KG1 (cell line): ENCODE measurements at places on chromosomes 2 and 18.

GRCh38 chr2:105895990-105896764, 151.5 kb downstream of the NCK2 start:
- DNase-seq: no peak

- DNase-seq: no peak
These were observed 11.1 kb upstream of the RBFA start for GRCh38 chr18:80023173-80023572.

GRCh38 chr2:240207661-240208060, 67.2 kb upstream of the OTOS start:
- DNase-seq: no peak

GRCh38 chr2:20291846-20292408, 58.7 kb downstream of the PUM2 start:
- no peak for DNase-seq

DNA sequence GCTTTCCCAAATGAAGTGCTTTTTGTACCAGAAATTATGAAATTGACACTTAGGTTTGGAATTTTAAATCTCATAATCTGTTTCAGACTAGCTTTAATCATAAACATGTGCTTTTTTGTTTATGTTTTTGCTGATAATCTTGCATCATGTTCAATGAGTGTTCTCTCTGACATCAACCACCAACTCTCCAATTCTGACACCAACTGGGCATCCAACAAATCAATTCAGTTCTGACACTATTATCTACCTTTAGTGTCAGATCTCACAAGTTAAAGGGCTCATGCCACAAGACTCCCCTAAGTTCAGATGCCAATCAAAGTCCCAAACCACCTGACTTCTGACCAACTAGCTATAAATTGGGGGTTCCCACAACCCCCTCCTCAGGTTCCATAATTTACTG, 19.6 kb downstream of the PELI1 start:
- DNase-seq: no peak

- DNase-seq: no peak
These were observed 115.8 kb upstream of the CWC22 start for GRCh38 chr2:180122874-180123273.

GRCh38 chr18:79577451-79578395, 101.9 kb upstream of the CTDP1 start:
- DNase-seq: no peak

DNA sequence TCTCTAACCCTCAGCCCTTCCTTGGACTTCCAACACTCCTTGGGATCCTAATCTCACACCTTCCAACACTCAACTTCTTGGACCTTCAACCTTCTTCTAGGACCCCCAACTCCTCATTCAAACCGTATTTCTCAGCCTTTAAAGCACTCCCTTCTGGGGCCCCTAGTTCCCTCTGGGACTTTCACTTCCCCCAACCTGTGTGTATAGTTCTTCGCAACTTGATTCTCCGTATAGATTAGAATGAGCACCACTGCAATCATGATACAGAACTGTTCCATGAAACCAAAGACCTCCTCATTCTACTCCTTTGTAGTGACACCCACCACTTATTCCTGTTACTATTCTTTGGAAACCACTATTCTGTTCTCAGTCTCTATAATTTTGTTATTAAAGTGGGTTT, 62.0 kb upstream of the NFU1 start:
- DNase-seq: no peak

GRCh38 chr2:236919209-236919608, 166.5 kb upstream of the COPS8 start:
- no peak for DNase-seq

GRCh38 chr18:3593904-3594759, 144.2 kb downstream of the TGIF1 start:
- DNase-seq: peak; percentile 89

DNA sequence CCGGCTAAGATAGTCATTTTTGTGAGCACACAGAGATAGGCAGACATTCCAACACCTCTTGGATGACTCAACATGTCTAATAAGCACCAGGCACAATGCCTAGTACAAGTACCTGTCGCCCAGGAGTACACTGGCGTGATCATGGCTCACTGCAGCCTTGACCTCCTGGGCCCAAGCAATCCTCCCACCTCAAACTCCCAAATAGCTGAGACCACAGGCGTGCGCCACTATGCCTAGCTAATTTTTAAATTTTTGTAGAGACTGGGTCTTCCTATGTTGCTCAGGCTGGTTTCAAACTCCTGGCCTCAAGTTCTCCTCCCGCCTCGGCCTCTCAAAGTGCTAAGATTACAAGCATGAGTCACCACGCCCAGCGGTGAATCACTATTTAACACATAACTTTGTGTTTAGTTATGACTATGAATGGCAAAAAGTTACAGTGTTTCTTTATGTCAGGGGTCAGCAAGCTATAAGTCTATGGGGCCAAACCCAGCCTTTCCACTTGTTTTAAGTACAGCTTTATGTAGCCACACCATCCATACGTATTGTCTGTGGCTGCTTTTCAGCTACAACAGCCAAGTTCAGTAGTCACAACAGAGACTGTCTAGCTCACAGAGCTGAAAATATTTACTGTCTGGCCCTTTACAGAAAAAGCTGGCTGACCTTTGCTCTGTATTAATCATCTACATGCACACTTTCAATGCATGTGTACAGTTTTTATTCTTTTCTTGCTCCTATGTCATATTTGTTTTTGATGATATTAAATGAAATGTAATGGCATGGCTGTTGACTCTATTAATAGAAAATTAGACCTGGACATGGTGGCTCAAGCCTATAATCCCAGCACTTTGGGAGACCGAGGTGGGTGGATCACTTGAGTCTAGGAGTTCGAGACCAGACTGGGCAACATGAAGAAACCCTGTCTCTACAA, 18.7 kb downstream of the ORC2 start:
- no peak for DNase-seq

GRCh38 chr2:3117650-3118216, 259.9 kb downstream of the EIPR1 start:
- DNase-seq: no peak

- DNase-seq: no peak
These were observed 72.3 kb downstream of the CMPK2 start for GRCh38 chr2:6793371-6793770.

- DNase-seq: no peak
These were observed 152.2 kb downstream of the ESCO1 start for GRCh38 chr18:21448299-21448698.

DNA sequence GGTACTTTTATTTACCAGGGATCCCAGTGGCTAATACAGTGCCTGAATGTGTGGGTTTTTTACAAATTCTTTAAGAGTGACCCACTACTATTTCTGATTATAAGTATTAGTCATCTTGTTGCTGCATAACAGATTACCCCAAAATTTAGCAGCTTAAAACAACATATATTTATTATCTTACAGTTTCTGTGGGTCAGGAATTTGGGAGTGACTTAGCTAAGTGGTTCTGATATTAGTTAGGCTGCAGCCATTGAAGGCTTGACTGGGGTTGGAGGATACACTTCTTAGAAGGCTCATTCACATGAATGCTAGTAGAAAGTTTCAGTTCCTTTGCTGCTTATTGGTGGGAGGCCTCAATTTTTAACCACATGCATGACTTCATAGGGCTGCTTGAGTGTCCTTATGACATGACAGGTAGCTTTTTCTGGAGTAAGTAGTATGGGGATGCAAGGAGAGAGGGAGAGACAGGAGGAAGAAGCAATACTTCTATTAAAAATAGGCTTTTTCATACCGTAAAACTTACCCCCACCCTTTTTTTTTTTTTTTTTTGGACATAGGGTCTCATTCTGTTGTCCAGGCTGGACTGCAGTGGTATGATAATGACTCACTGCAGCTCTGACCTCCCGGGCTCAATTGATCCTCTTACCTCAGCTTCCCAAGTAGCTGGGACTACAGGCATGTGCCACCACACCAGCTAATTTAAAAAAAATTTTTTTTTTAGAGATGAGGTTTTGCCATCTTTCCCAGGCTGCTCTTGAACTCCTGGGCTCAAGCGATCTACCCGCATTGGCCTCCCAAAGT, 13.3 kb upstream of the POLE4 start:
- no peak for DNase-seq

GRCh38 chr2:84782717-84783442, 98.0 kb downstream of the TRABD2A start:
- no peak for DNase-seq

DNA sequence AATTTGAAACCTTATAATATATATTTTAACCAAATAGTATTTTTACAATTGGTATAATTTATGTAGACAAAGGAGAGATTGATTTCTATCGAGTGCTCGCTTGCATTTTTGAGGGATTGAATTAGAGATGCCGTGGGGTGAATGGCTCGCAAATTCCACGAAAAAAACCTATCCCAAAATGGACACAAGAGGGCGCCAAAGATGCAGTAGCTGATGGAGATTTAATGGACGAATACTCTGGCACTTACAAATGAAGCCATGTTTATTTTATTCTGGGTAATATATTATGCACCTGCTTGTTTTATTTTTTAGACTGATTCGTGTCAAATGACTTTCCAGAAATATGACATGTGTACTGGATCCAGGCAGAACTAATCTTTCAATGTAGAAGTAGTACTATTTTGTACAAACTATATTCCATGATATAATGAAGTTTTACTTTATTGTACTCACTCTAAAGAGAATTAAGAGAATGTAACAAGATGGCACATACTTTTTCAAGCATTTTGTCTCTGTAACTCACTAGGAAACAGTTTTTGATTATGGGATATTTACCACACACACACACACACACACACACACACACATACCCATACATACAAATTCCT, 505.4 kb downstream of the PLCL1 start:
- DNase-seq: peak; percentile 50

GRCh38 chr2:181376999-181377398, 80.2 kb upstream of the ITGA4 start:
- DNase-seq: no peak
